Amniotic epithelial cell (primary cell): ENCODE measurements at places on chromosomes 12 and 14.

DNA sequence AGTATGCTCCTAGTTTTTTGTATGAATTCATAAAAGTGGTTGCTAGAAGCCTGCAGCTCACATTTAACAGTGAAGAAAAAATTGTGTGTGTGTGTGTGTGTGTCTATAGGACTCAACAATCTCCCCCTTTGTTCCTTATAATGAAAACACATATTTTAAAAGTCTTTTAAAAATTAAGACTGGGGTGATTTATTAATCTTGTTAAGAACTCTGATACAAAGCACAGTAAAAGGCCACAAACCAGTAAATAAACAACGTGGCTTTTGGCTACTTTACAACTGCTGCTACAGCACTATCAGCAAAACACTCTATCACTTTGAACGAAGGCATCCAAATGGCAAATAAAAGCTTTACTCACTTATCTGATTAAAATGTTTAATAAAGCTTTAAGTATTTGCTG is 594 bp upstream of the VCPKMT start:
- peak; percentile 22 for DNase-seq

- DNase-seq = peak; percentile 86
These were observed 149.9 kb upstream of the BTG1 start for GRCh38 chr12:92295523-92295922.

DNA sequence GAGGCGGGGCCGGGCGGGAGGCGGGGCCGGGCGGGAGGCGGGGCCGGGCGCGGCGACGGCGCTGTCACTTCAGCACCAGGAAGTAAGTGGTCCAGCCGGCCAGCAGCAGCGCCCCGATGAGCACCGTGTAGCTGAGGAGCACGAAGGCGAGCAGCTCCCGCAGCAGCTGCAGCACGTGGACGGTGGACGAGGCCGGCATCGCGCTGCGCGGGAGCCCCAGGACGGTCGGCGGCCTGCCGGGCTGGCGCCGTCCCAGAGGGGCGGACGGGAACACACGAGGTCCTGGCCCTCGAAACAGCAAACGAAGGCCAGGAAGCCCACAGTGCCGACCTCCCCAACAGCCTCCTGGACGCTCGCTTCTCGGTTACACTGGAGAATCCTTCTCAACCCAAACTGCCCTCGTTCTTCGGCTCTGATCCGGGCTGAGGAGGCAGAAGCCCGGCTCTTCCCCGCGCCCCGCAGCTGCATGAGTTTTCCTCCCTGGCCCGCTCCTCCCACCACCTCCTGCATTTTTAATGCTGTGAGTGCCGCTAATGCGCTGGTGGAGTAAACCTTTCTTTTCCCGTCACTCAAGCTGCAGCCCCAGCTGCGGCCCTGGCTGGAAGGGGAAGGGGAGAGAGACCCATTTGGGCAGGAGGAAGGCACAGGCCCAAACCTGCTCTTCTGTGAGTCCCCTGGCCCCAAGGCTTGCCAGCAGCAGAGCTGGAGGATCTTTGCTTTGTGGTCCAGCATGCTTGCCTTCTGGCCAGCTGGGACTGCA is 694 bp upstream of the DIABLO start:
- no peak for DNase-seq

GRCh38 chr14:99929601-99930000 is 135.6 kb upstream of the EVL start:
- DNase-seq = no peak

DNA sequence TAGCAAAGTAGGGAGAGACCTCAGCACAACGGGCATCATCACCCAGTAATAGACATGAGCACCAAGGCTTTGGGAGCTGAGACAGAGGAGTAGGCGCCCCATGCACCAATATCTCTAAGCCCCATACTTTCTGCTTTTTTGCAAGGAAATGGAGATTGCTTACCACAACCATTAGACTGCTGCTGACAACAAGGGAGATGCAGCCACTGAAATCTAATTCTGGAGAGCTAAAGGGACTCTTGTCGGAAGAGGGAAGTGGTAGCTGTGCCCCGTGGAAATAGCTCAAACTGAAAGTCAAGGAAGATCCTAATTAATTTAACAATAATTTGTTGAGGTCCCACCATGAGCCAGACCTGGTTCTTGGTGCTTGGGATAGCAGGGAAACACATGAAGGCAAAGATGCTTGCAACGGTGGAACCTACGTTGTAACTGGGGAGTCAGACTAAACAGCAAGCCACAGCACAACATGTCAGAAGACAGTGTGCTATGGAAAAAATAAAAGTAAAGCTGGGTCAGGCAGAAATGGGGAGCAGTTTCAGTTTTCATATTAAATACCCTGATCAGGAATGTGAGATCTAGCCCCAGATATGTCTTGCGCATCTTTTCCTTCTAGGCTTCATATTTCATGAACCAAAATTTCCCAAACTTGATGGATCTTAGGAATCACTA is 1131.0 kb downstream of the BCL11B start:
- DNase-seq = no peak

DNA sequence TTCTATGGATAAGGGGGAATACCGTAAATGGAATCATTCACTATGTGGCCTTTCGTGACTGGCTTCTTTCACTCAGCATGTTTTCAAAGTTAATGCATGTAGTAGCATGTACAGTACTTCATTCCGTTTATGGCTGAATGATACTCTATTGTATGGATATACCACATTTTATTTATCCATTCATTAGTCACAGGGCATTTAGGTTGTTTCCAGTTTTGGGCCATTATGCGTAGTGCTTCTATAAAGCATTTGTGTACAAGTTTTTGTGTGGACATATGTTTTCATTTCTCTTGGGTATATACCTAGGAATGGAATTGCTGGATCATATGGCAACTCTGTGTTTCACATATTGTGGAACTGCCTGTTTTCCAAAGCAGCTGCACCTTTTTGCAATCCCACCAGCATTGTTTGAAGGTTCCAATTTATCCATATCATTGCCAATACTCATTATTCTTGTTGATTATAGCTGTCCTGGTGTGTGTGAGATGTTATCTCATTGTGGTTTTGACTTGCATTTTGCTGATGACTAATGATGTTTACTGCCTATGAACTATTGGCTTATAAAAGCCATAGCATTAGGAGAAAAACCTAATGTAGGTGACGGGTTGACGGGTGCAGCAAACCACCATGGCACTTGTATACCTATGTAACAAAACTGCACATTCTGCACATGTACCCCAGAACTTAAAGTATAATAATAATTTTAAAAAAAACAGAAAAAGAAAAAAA is 45.5 kb downstream of the ATF7IP start:
- peak; percentile 52 for DNase-seq

- DNase-seq = peak; percentile 73
These were observed 6.2 kb downstream of the DUSP6 start for GRCh38 chr12:89345830-89346740.

DNA sequence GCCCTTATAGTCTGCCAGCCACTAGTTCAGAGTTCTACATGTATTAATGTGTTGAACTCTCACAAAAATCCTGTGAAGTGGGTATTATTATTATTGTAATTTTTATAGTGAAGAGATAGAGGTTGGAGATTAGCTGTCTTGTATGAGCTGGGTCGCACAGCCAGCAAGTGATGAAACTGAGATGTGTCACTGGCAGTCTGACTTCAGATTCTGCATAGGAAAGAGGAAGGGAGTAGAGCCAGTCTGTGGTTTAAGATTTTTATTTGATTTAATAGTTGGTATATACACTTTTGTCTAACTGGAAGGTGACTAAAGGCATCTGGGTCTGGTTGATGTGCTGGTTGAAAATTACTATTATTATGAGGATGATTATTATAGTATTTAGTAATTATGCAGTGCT is 5.8 kb upstream of the FRS2 start:
- DNase-seq = peak; percentile 26

DNA sequence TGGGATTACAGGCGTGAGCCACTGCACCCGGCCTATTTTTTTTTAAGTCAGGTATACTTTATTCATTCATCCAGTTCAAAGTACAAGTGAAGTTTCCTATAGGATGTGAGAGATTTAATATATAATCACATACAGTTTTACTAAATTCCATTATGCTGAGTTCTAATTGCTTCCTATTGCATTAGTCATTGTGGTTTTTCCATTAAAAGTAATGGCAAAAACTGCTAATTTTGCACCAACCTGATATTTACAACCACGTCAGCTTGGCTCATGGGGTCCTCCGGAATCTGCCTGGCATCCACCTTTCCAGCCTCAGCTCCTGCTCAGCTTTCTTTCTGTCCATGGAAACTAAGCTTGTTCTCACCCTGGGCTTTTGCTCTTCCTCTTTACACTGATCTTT is 67.0 kb upstream of the CSRP2 start:
- DNase-seq = peak; percentile 24

DNA sequence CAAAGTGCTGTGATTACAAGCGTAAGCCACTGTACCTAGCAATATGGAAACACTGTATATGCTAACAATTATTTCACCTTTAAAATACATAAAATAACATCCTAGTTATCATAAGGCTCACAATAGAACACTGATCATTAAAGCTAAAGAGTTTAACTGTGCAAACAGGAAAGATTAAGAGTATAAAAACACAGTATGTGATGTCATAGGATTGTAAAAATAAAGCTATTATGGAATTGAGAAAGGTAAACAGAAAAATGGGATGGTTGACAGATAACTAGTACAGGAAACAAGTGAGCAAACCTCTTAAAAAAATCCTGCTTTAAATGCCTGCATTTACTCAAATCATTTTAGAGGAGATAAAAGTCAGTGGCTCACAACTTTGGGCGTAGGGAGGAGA is 10.8 kb upstream of the IPO8 start:
- DNase-seq = no peak

- no peak for DNase-seq
These were observed 16.8 kb downstream of the MTA1 start for GRCh38 chr14:105436402-105436801.

DNA sequence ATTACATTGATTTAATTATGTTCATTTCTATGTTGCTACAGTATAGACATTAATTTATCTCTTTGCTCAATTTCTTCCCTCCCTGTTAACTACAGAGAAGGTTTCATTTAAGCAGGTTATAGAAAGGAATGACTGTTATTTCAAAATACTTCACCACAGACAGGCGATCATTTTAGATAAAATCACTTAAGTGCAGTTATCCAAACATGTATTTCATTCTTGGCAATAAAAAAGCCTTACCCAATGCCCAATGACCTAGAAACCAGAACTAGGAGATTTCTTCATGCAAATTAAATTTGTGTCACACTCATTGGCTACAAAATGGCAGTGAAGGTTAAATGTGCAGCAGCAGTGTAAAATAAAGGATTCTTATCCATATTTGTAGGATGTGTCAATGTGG is 266.4 kb downstream of the KCNH5 start:
- peak; percentile 93 for DNase-seq

DNA sequence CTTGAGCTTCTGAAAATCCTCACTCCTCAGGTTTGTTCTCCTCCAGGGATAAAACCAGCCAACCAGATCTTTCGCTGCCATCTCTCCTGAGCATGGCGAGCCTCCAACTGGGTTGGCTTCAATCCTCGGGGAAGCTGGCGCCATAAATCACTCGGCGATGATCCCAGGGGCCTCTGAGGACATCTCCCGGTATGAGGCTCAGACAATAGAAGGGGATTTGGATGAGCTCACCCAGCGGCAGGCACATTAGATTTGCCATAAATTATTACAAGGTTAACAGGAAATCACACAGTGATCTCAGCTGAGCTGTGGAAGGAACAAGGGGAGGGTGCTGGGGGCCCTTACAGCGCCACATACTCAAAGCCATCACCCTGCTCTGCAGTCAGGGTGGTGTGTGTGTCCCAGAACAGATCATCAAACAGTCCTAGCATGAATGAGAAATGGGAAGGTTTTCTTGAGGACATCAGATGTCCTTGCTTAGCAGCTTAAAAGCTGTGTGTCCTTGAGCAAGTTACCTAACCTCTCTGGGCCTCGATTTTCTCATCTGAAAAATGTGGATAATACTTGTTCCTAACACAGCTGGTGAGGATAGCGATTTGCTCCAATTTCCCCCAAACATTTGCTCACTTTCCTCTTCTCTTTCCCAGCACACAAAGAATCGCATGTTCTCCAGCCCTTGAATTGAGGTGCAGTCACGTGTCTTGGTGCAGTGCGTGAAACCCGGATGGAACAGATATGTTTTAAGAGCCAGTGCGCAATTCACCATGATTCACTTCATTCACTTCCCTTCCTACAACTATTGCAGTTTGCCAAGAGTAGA is 142.8 kb downstream of the SCARB1 start:
- peak; percentile 87 for DNase-seq

- peak; percentile 46 for DNase-seq
These were observed 7.9 kb downstream of the CCDC85C start for GRCh38 chr14:99596071-99596627.

DNA sequence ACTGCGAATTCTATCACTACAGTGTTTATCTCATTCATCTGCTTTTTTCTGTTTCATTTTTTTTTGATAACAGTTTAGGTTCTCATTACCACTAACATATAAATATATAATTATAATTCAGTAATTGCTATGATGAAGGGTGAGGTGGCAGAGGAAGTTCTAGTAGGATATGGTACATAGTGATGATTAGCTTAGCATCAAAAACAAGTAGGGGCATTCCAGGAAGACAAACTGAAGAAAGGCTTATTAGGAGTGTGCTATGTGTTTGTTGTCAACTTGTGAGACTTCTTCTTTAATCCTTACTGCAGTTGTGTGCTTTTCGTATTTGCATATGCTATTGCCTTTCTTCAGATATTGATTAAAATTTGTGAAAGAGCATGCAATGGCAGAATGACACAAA is 20.6 kb downstream of the FUT8 start:
- no peak for DNase-seq

DNA sequence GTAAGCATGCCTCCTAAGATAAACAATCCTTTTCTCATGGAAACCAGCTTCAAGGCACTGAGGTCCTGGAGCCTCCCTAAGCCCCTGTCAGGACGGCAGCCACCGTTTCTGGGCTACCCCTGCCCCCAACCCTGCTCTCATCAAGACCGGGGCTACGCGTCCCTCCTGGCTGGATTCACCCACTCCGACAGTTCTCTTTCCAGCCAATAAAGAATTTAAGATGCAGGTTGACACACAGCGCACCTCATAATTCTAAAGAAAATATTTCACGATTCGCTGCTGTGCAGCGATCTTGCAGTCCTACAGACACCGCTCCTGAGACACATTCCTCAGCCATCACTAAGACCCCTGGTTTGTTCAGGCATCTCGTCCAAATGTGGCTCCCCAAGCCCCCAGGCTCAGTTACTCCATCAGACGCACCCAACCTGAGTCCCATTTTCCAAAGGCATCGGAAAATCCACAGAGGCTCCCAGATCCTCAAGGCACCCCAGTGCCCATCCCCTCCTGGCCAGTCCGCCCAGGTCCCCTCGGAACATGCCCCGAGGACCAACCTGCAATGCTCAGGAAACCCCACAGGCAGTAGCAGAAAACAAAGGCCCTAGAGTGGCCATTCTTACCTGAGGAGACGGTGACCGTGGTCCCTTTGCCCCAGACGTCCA is 336.3 kb downstream of the TMEM121 start:
- DNase-seq = no peak

DNA sequence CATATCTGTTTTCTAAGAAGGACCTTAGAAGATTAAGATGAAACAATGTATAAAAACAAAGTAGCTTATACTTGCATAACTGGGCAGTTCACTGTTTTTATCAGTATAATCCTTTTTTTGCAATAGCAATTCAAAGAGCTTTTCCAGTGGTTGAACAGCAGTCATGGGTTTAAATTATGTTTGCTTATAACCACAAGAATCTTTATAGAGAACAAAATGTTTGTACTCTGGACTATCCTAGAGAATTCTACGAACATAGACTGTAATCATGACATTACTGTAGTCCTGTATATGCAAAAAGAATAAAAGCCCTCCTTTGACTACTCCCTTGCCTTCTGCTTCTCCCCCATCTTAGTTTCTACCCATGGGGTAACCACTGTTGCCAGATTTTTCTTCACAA is 5.7 kb downstream of the FAM177A1 start:
- peak; percentile 96 for DNase-seq

- DNase-seq = no peak
These were observed 2.0 kb downstream of the RIMBP2 start for GRCh38 chr12:130714091-130714590.
